ENCODE measurements at places on chromosomes 7 and 10. TPM values are rescaled to one million over a fixed set of nuclear protein-coding genes. Genes with fewer than 3 reads are reported as not detected.

The GIMAP8 gene
- total RNA-seq, result not detected

The ASAH2 gene
- total RNA-seq, result 1.1 TPM

The LIPK gene
- not detected for total RNA-seq

The CACNB2 gene
- total RNA-seq, result 0.43 TPM

The ING3 gene
- 20.2 TPM for total RNA-seq

The ANXA8 gene
- total RNA-seq, result not detected

The ZKSCAN1 gene
- total RNA-seq, result 90.4 TPM

The PDZD8 gene
- total RNA-seq, result 39.0 TPM

All from osteocyte (in vitro differentiated cells).